ENCODE measurements at places on chromosomes 16 and 17.

GRCh38 chr16:69404275-69404805 is 18.5 kb upstream of the TERF2 start:
- DNase-seq, result no peak

DNA sequence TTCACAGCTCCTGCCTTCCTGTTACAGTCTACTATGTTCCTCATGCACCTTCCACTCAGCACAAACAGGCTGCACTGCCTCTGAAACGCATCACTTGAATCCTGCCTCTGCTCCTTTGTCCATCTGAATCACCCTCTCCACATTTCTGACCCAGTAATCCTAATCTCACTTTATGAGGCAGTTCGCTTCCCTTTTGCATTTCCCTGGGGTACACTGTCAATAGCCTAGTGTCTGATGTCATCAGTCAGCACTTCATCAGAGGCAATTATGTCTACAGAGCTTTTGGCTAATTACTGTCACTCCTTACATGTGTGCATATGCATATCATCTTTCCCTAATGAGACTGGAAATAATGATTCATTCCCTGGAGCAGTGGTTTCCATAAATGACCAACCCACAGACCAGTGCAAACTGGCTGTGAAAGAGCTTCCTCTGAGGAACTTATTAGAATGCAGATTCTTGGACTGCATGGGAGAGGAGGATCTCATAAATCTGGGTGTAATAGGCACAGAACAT is 23.6 kb downstream of the CA4 start:
- DNase-seq, result no peak

- DNase-seq, result no peak
These were observed 27.7 kb downstream of the CDIP1 start for GRCh38 chr16:4510747-4511426.

GRCh38 chr16:65125871-65126270 is 4.0 kb upstream of the CDH11 start:
- no peak for DNase-seq

DNA sequence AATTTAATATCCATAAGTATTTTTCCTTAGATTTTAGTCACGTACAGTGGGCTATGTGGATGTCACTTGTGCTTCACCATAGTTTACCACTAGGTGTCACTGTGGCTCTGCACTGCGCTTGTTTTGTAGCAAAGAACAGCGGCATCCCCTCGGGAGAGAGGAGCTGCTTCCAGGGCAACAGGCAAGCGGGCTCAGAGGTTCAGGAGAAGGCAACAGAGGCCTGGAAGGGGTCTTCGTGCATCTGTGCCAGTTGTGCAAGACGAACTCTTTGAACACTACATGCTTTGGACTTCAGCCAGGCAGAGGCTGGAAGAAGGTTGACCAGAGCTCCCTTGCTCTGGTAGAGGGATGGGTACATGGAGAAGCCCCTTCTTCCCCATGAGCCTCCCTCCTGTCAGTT is 20.6 kb downstream of the CYB561 start:
- DNase-seq, result peak; percentile 87

DNA sequence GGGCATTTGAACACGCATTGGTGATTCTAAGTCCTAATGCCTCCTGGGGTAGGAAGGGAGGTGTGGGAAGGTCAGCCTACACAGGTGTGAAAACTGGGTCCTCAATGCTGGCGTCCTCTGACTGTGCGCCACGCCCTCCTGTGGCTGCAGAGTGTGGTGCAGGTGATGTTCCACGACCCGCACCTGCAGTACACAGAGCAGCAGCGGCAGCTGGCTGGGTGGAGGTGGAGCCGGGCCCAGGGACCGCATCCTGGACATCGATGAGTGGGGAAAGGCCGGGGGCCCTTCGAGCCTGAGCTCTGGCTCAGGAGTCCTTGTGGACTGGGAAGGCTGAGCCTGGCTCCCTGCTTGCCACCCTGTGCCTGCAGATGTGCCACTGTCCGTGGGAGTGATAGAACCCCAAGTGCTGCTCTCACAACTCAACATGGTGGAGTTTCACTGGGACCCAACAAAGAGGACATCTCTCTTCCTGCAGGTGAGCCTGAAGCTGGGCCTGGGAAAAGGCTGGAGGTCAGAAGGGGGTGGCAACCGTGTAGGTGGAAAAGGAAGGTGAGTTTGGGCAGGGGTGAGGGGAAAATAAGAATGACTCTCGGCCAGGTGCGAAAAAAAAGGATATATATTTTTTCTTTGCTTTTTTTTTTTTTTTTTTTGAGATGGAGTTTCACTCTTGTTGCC is 14.0 kb upstream of the STAC2 start:
- peak; percentile 71 for DNase-seq

GRCh38 chr17:9200699-9201359 is 179.5 kb downstream of the NTN1 start:
- DNase-seq, result no peak

DNA sequence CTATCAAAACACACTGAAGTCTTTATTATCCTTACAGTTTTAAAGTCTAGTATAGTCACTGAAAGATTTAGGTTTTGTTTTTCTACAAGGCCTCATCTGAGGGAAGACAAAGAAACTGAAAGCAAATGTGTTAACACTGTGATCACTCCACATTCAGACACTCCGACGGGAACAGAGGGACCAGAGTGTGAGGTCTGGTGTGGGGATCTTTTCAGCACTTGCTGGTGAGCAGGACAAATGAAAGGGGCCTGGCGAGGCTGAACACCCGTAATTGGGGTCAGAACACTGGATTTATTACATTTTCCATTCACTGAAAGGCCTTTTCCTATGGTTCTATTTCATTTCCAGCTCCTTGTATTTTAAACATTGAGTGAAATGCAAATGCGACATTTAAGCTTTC is 910.5 kb downstream of the CDH11 start:
- DNase-seq, result no peak

DNA sequence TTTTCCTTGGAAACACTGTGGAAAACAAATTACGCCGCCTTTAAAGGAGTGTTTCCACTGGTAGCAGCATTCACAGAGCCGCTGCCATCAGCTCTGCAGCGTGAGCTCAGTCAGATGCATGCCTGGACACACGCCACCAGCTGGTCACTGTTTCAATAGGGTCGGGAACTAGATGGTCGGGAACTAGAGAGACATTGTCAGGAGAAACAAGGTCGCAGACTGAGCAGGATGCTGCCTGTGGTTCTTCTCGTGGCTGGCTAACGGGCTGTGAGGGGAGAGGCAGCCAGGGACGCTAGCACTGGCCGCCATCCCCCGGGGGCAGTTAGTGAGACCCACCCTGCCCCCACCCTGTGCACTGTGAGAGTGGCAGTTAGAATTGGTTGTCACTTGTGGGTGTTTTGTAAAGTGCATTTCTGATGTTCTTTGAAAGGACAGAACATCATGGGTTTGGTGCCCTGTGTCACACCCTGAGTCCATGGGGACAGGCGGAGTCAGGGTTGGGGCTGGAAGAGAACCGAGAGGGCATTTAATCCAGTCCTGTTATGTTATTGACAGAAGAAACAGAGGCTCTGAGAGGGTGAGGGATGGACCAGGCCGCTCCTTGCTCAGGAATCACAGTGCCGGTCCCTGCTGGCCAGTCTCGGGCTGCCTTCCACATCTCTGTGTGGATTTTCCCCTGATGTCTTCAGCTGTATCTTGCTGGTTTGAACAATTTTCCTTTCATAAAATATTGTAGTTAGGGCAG is 86.3 kb downstream of the SPECC1 start:
- DNase-seq, result peak; percentile 76

- DNase-seq, result peak; percentile 69
These were observed at the start of gene RARA for GRCh38 chr17:40309031-40309948. RARA (plus strand) TSS chr17:40309180; CDS start chr17:40331219, 22,039 bp downstream.

- DNase-seq, result no peak
These were observed 264.3 kb downstream of the CPPED1 start for GRCh38 chr16:12539185-12539929.

- DNase-seq, result no peak
These were observed 23.8 kb downstream of the SLC12A3 start for GRCh38 chr16:56888806-56889205.

- no peak for DNase-seq
These were observed 15.6 kb downstream of the SDR42E1 start for GRCh38 chr16:81995651-81996050.

DNA sequence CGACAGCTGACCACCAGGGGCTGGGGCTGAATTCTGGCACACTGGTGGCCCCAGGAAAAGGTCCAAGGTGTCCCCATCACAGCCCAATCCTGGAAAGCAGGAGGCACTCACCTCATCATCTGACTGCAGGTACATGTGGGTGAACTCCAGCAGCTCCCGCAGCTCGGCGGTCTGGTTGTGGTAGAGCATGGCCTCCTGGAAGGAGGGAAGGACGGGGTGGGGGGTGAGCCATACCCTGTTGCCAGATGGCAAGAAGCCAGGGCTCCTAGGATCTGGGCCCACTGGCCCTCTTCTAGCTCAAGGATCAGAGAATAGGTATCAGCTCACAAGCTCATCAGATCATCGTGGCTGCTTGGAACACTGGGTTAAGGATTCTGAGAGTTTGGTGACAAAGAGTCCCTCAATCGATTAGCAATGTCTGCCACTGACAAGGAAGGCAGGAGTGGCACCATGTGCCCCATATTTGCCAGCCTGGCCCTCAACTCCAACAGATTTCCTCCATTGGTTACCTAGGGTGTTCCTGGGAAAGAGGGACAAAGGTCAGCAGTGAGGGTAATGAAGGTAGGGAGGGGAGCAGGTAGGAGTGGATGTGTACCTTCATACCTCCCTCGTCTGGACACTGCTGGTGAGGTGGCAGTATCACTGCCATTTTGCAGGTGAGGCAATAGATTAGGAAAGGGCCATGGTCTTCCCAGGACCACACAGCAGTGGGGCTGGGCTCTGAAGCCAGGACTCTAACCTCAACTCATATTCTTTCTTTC is 4.9 kb downstream of the P3H4 start:
- no peak for DNase-seq

GRCh38 chr17:69733171-69734012 is 318.9 kb downstream of the MAP2K6 start:
- no peak for DNase-seq

- no peak for DNase-seq
These were observed 78.1 kb downstream of the OR1D5 start for GRCh38 chr17:2985318-2985717.

DNA sequence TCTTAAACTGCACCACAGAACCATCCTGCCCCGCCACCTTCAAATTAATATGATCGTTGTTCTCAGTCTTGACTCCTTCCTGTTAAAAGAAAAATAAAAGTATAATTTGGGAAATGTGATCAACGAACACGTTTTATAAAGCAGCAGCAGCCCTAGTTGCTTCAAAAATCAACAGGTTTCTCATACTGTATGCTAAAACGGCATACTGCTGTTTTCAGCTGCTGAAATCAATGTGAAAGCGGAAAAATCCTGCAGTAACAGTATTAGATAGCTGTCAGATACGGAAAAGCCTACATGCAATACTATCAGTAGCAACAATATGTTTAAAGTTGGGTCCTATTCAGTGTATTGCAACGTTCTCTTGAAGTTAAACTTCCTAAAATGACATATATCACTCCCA is 1.6 kb downstream of the SUMO2 start:
- no peak for DNase-seq

DNA sequence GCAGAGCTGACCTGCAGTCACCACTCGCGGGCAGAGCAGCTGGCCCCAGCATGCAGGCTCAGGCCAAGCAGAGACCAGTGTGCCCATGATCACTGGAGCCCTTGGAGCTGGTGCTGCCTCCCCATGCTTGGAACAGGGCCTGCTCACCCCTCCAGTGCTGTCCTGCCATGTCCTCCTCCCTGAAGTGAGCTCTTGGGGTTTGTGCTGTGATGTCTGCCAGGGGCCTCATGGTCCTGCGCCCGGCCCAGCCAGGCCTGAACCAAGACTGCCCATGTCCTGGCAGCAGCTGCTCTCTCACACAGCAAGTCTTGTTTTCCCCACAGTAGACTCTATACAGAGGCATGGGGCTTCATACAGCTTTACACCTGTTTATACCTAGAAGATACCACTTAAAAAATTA is 24.6 kb downstream of the TMEM11 start:
- DNase-seq, result no peak

- DNase-seq, result no peak
These were observed 8.7 kb downstream of the CNTROB start for GRCh38 chr17:7940743-7941142.

GRCh38 chr17:73304438-73304837 is 7.4 kb downstream of the CDC42EP4 start:
- no peak for DNase-seq

DNA sequence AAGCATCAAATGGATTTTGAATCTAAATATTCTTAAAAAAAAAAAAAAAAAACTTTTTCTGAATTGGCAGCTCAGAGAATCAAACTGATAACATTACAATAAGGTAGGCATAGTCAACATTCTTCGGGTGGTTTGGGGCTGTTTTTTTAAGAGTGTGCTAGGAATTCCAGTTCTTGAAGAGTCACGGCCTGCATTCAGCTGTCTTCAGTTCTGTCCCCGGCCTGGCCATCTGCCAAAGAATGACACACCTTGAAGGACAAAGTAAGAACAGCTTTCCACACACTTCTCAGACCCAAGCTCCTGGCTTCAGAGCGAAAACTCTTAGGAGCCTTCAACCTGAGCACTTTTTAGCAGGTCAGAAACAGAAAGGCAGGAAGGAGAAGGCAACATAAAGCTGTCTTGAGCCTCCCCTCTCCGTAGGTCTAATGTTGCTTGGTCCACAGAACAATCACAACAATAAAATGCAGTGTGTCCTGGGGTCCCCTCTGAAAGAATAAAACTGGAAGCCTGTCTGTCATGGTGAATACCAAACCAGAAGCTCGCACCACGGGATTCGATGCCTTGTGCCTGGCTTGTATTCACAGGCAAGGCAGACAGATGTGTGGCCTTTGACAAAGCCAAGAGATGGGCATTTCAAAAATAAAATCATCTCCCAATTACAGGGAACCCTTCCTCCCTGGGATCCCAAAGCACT is 524.4 kb upstream of the ZFHX3 start:
- DNase-seq, result peak; percentile 22

GRCh38 chr17:79615446-79615845 is 4.6 kb upstream of the RBFOX3 start:
- no peak for DNase-seq

- DNase-seq, result peak; percentile 23
These were observed 849.8 kb upstream of the RBFOX1 start for GRCh38 chr16:6482696-6483468.

GRCh38 chr17:81999587-81999975 is 22.2 kb downstream of the ASPSCR1 start:
- DNase-seq, result no peak

GRCh38 chr16:11603331-11603750 is 16.6 kb upstream of the LITAF start:
- DNase-seq, result no peak

- no peak for DNase-seq
These were observed 19.3 kb upstream of the RAI1 start for GRCh38 chr17:17661834-17662385.

GRCh38 chr17:8713878-8714277 is 30.8 kb downstream of the CCDC42 start:
- DNase-seq, result no peak

All from glutamatergic neuron (in vitro differentiated cells).